ENCODE measurements at places on chromosomes 13 and 19.
A peak's percentile ranks its signal among the peaks of the same experiment; 100 is the strongest.

DNA sequence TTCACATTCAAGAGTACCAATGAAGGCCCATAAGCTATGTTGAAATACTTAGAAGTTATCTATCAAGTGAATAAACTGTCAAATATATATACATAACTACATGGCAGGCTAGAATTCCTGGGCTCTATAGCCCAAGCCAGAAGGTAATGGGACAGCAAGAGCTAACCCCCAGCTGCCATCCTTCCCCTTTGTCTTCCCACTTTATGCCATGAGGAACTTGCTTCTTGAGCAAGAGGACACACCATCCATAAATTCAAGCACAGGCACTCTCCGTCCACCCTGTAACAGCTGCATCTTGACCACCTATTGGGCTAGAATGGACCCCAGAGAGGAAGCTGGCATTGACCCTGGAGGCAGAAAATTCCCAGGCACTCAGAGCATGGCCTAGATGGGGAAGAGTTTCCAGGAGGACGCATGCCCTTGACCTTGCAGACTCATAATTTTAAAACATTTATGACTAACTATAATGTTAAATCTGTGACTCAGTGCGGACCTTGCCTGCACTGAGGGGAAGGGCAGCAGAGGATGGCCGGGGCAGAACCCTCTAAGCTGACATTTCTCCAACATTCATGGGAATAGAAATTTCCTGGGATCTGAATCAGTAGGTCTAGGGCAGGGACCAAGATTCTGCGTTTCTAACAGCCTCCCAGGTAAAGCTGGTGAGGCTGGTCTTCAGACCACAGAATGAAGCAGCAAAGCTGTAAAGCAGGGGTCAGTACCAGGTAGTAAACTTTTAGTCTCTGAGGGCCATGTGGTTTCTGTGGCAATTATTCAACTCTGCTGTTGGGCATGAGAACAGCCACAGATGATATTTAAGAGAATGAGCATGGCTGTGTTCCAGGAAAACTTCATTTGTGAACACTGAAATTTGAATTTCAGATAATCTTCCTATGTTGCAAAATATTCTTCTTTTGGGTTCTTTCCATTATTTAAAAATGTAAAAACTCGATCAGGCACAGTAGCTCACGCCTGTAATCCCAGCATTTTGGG is 71.4 kb upstream of the CLDN10 start:
- DNase-seq = peak; percentile 65

- no peak for DNase-seq
These were observed 161.4 kb upstream of the SOX1 start for GRCh38 chr13:111905609-111905945.

DNA sequence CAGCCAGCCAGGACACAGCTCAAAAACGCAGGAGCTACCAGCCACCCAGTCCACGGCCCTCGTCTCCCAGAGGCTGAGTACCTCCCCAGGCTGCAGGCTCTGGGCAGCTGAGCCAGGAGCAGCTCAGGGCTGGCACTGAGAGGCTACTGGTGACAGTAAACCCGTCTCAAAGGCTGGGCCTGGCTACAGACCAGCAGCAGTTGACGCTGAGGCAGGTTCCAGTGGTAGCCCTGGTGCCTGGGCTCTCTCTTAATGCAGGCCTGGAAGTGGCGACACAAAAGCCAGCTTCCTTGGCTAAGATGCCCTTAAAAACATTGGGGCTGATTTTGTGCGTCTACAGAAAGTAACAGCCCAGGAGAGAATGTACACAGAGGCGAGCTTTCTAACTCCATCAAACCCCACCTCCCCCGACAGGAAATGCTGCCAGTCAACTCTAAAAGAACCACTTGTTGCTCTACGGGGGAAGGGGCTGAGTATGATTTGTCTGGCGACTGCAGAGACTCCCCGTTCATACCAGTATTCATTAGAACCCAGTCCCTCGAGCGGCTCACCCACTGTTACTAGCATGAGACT is 126.3 kb downstream of the STK24 start:
- DNase-seq = no peak

- peak; percentile 53 for DNase-seq
These were observed at the start of gene C19orf81 for GRCh38 chr19:50649433-50650391. C19orf81 (plus strand) TSS chr19:50649445; CDS start chr19:50649445, 0 bp downstream.

DNA sequence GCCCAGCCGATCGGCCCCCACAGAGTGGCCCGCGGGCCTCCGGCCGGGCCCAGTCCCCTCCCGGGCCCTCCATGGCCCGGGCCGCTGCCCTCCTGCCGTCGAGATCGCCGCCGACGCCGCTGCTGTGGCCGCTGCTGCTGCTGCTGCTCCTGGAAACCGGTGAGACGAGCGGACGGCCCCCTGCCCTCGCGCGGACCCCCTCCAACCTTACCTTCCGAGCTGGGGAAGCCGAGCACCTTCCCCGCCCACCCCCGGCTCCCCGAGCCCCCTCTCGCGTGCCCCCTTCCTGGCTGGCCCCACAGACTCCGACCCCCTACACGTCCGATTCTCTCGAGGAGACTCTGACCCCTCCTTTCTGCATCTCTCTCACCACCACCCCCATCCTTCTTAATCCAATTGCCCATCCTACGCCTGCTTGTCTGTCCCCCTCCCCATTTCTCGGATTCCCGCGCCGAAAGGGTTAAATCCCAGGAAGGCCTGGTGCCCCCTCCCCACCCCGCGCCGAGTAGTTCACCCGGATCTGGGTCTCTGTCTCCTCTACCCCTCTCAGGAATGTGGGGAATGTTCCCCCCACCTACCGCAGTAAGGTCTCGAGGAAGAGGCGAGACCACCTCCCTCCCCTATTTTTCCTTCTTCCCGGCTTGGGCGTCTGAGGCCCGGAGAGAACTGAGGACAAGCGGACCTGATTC is 502 bp downstream of the NECTIN2 start:
- DNase-seq = peak; percentile 18

DNA sequence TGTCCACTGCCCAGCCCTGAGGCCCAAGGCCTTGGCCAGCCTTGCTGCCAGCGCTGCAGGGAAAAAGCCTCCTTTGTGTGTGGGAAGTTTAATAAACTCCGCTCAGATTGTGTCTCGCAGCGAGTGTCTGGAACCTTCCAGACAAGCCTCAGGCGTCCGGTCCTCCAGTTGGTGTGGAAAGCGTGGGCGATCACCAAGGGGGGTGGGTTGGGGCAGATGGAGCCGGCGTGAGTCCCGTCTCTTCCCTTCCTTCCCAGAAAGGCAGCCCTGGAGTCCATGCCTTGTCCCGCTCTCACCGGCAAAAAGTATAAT is 4.6 kb downstream of the STK11 start:
- DNase-seq = no peak

All from hematopoietic multipotent progenitor cell treated with erythropoietin and hydrocortisone succinate and interleukin-3 and kit ligand, for 6 days (in vitro differentiated cells).